Stimulated activated CD4-positive, alpha-beta T cell treated with anti-CD3 and anti-CD28 coated beads, Interleukin-4, amount 100 ng/mL, for 1 hour (primary cell): ENCODE measurements at places on chromosomes 13 and 19.

GRCh38 chr19:19105365-19106055 is 32.8 kb downstream of the TMEM161A start:
- no peak for DNase-seq

DNA sequence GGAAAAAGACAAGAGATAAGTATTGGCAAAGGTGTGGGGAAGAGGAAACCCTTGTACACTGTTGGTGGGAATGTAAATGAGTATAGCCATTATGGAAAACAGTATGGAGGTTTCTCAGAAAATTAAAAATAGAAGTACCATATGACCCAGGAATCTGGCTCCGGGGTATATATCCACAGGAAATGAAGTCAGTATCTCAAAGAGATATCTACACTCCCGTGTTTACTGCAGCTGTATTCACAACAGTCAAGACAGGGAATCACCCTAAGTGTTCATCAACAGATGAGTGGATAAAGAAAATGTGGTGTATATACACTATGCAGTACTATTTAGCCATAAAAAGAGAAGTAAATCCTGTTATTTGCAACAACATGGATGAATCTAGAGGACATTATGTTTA is 13.5 kb downstream of the KCTD12 start:
- DNase-seq: no peak

GRCh38 chr13:27266917-27267316 is 3.7 kb upstream of the RASL11A start:
- DNase-seq: no peak

GRCh38 chr19:14113762-14114414 is 3.7 kb downstream of the PRKACA start:
- peak; percentile 62 for DNase-seq

GRCh38 chr19:17841810-17842662 is 5.7 kb downstream of the JAK3 start:
- peak; percentile 68 for DNase-seq

GRCh38 chr13:48843630-48844380 is 131.9 kb upstream of the FNDC3A start:
- DNase-seq: no peak

DNA sequence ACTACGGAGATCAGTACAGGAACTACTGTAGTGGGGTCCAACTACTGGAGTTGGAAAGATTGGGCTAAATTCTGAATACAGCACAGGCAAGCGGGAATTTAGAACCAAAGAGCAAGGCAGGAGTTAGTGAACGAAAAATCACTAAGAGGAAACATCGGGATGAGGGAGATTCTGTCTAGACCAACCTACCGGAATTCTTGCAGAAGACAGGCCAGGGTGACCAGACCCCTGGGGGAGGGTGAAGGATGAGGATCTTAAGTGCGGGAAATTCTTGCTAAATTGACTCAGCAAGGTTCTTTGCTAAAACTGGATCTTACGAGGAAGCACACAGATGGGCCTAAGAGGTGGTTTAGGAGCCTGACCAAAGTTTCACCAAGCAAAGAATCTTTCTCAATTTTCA is 13.2 kb upstream of the PSPC1 start:
- no peak for DNase-seq

- DNase-seq: peak; percentile 39
Measured at GRCh38 chr13:24995225-24995804, 100.6 kb upstream of the PABPC3 start.

GRCh38 chr19:41455936-41456335 is 13.0 kb downstream of the ERICH4 start:
- DNase-seq: no peak

GRCh38 chr19:45472563-45473366 is 5.0 kb downstream of the FOSB start:
- DNase-seq: no peak

DNA sequence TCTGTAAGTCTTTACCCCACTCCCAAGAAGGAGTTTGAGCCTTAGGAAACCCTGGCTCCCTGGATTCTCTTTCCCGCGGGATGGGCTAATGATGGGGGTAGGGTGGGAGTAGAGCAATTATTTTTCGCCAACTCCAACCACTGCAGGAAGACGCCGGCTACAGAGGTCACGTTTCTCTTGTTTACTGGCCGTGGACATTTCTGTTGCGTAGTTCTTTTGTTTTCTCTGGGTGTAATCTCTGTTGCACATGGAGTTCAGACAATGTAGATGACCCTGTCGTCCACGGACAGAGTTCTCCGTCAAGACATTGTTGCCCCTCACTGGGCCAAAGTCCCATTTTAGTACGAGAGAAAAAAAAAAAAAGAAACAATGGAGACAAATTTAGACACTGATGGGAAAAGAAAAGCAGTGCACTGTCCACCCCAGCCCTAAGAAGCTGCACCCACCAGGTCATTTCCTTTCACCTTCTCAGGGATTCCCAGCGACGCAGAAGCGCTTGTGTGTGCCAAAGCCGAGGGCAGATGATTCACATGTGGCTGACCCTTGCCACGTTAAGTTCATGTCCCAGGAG is 133.9 kb upstream of the ARGLU1 start:
- no peak for DNase-seq

GRCh38 chr13:84867246-84867645 is 932.0 kb downstream of the SLITRK6 start:
- no peak for DNase-seq

DNA sequence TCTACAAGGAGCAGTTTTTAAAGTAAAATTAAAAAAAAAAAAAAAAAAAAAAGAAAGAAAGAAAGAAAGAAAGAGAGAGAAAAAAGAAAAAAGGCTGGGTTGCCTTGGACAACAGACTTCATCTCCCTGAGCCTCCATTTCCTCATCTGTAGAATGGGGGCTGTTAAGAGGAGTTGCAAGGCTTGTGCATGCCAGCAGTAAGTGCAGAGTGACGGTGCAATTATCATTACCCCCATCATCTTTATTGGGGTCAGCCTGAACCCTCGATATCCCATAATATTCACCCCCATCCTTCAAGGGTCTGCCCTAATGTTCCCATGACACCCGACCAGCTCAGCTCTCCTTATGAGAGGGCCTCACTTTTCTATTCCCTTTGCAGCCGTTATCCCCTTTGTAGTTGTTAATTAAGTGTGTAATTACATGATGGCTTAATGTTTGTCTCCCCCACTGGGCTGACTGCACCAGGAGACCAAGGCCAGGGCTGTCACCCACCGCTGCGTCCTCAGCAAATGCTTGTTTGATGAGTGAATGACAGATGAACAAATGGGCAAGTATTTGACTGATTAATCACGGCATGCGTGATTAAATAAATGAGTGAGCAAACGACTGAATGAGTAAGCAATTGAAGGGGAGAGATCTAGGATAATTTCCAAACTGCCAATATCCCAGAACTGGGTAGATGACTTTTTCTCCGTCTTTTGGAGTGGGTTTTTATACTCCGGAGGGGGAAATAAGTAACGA is 10.1 kb downstream of the FOSB start:
- DNase-seq: no peak

DNA sequence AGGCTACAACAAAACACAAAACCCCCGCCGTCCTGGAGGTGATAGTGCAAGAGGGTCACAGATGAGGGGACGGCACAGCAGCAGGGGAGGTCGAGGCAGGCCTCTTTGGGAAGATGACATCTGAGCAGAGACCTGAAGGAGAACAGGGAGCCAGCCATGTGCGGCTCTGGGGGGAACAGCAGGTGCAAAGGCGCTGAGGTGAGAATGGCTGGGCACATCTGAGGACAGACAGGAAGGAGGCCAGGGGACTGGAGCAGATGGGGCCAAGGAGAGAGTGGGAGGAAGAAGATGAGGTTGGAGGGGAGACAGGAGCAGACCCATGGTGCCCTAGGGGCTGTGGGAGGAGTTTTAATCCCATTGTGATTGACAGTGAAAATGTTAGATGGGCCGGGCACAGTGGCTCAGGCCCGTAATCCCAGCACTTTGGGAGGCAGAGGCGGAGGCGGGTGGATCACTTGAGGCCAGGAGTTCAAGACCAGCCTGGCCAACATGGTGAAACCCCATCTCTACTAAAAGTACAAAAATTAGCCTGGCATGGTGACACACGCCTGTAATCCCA is 1.8 kb upstream of the CKM start:
- no peak for DNase-seq
